ENCODE measurements at places on chromosomes 2 and 18. TPM values are rescaled to one million over a fixed set of nuclear protein-coding genes. Genes with fewer than 3 reads are reported as not detected.

DNA sequence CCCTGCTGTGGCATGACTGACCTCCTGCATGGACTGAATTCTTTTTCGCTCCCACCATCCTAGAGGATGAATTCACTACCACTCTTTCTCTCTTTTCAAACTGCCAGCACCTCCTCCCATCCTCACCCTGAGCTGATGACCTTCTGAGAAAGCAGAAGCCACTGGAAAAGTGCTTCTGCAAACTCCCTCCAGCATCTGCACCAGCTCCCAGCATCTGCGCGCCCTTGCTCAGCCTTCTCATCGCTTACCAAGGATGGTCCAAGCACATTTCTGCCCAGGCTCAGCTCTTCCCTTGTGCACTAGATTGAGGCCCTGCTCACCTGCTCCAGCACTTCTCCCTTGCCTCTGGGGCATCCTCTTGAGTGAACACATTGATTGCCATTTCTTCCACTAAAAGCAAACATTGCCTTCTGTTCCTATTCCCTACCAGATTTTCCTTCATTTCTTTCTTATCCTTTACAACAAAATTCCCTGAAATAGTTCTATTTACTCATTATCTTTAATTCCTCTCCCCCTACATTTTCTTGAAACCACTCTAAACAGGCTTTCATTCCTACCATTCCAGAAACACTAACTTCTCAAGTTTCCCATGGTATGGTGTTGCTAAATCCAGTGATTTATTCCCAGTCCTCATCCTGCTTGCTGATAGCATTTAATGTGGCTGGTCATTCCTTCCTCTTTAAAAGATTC is 42.7 kb upstream of the IL1RL1 start:
- no peak for DNase-seq

DNA sequence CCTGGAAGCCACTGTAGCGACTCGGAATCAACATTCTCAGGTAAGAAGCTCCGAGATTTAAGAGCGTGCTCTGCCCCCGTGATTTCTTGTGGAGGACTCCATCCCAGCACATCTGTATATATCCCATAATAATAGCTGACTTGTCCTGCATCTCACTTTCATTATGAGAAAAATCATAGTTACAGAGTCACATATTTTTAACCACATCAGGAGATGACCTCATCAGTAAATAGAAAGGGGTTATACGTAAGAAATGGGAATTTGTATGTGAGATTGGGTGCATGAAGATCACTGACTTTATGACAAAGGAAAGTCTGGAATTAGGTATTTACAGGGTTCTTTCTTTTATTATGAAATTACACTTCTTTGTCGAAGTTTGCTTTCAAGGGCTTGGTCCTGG is 16.4 kb upstream of the TMEM18 start:
- no peak for DNase-seq

- DNase-seq, result no peak
Observed at GRCh38 chr18:50190236-50190635, 4.7 kb downstream of the MYO5B start.

DNA sequence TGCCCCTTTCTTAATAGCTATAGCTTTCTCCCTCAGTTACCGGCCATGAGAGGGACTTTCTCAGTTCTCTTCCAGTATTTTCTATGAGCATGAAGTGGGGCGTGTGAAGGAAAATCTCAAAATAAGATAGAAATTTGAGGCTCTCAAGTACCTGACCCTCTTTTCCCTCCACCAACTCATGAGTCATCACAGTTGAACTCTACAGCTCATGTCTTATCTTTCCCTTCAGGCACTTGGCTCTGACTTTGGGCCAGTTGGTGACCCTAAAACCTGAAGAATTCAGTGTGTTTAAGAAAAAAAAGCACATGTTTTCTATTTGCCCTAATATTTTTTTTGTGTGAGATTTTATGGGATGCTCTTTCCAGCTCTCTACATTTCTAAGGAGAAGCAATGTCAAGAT is 896.7 kb upstream of the ZEB2 start:
- DNase-seq, result no peak

DNA sequence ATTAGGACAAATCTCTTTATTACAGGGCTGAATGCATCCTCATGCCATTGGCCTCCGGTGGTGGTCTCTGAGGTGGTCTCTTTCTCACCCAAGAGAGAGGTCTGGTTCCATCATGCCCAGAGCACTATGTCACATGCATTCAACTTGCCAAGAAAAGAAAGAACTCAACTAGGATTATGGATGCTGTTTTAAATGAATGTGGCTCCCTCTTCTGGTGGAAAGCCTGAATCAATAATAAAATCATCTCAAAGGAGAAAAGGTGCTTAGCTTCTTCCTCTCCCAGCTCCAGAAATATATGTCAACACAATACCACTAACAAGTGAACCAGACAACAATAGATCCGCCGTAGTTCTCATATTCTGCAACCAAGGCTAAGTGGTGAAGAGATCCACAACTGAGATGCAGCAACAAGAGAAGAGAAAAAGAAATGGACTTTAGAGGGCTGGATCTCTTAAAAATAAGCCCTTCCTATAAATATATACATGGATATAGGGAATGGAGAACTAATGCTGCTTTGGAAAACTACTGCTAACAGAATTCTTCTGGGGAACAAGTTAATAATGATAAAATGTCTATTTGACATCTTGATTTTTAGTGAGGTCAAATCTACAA is 396.8 kb downstream of the NCKAP5 start:
- DNase-seq, result peak; percentile 67

The TMEM87B gene
- polyA plus RNA-seq, result 24.9 TPM

DNA sequence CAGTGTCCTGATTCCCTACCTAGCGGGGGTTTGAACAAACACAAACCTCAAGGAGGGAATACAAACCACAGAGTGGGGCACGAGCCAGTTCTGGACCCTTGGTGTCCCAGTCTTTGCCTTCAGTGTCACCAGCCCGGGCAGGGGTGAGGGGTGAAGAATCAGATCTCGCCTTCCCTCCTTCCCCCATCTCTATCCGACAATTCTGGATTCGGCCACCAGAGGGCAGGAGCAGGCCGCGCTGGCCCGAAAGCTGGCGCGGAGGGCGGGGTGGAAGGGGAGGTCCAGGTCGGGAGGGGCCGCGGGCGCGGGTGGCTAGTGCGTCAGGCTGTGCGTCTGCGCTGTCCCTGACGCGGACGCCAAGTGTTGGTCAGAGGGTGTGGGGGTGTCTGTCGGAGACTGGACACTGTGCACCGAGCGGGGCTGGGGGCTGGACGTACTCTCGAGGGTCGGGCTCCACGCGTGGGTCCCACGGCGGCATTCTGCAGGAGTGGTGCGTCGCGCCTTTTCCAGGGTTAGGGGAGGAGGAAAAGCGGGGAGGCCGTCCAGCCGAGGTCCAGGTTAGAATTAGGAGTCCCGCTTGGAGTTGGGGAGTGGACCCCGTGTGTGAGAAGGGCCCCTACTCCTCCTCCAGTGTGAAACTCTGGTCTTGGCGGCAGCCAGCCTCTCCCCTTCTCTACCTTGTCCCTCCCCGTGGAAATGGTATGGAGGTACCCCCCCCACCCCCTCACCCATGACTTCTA is 2.9 kb upstream of the CRYBA2 start:
- DNase-seq, result peak; percentile 86

DNA sequence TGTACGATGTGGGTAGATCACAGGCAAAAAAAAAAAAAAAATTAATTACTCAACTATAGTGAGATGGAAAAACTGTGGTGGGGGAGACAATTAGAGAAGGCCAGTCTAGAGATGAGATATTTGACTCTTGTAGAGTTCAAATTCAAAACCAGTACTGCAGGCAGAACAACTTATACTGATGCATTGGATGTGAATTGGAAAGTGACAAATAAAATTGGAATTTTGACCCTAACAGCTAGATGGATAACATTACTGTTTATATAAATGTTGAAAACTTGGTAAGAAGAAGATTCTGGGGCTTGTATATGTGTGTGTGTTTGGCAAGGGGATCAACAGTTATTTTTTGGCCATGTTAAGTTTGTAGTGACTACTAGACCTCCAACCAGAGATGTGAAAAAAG is 256.9 kb downstream of the RND3 start:
- DNase-seq, result no peak

GRCh38 chr18:2423761-2424160 is 147.5 kb downstream of the METTL4 start:
- peak; percentile 91 for DNase-seq

GRCh38 chr2:216648105-216648504 is 14.9 kb downstream of the IGFBP2 start:
- DNase-seq, result no peak
